ENCODE measurements at places on chromosomes 7 and 10. TPM values are rescaled to one million over a fixed set of nuclear protein-coding genes. Genes with fewer than 3 reads are reported as not detected.
A peak's percentile ranks its signal among the peaks of the same experiment; 100 is the strongest.

DNA sequence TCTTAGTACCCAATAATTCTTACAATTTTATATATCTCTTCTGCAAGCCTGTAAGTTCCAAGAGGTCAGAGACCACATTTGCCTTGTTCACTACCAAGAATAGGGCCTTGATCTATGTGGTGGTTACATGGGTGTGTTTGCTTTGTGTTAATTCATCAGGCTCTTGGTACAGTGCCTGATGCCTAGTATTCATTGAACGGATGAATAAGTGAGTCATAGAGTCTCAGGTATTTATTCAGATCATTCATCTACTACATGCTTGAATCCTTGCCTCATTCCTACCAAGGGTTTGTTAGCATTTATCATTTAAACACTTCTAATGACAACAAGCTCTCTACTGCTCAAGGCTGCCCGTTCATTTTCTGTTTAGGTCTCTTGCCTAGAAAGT is 11.3 kb upstream of the SGPL1 start:
- no peak for DNase-seq

- no peak for DNase-seq
These were observed 17.2 kb upstream of the PSMG3 start for GRCh38 chr7:1586827-1587705.

DNA sequence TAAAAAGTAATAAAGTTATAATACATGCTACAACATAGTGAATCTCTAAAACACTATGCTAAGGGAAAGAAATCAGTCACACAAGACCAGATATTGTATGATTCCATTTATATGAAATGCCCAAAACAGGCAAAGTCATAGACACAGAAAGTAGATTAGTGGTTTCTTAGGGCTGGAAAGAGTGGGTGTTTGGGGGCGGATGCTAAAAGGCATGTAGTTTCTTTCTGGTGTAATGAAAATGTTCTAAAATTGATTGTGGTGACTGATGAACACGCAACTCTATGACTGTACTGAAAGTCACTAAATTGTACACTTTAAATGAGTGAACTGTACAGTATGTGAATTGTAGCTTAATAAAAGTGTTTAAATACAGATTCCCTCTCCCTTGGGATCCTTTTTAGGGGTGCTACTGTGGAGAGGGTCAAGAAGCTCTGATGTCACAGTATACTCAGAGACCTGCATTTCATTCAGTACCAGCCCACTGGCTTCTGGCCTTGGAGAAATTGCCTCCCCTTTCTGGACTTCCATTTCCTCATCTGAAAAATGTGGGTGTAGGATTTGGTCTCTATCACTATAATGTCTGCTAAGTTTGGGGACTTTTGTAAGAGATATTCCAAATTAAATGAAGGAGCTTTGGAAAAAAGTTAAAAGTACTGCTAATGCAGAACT is 46.4 kb downstream of the AOAH start:
- no peak for DNase-seq

GRCh38 chr7:129311429-129311828 is 86.6 kb downstream of the AHCYL2 start:
- DNase-seq: no peak

DNA sequence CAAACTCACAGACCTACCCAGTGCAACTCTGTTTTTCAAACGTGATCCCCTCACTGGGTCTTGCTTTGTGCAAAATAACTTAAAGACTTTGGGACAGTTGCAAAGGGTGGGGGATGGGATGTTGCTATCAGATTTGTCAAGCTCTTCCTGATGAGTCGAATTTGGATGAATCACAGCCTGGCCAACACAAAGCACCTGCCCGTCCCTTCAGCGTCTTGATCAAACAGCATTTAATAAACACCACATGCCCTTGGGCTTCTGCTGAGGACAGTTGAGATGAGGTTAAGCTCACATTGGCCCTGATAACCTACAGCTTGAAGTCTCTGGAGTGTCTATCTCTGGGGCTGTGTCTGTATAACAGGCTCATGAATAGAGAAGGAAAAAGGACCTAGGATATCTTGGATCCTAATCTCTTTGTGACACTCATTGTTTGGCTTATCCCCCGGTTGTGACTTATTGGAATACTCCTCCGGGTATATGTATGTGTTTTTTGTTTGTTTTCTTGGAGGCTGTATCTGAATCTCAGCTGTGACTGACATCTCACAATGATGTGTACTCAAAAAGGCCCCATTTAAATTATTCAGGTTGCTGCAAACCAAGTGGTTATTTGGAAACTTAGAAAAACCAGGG is 132.6 kb upstream of the NAMPT start:
- DNase-seq: no peak

The ITPRIP gene
- 6.1 TPM for total RNA-seq

The NKX2-3 gene
- not detected for total RNA-seq

DNA sequence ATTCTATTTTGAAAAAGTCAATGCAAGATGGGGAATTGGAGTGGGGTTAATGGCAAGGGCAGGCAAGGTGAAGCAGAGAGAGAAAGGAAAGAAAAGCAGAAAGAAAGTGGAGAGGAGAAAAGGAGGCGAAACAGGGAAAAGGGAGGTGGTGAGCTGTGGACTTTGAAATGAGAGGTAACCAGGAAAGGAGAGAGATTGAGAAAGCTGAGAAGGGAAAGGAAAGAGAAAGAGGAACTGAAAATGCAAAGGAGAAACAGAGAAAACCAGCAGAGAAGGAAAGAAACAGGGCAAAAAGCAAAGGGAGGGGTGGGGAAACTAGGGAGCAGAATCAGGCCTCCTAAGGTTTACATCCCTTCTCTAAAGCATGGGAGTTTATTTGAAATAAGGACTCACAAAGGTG is 72.5 kb upstream of the TPK1 start:
- DNase-seq: no peak

GRCh38 chr7:151630851-151631569 is 111.3 kb upstream of the RHEB start:
- DNase-seq: no peak

GRCh38 chr10:132464256-132465192 is 67.5 kb downstream of the PWWP2B start:
- no peak for DNase-seq

The SORCS1 gene
- 13.6 TPM for total RNA-seq

- no peak for DNase-seq
These were observed 738.3 kb downstream of the AUTS2 start for GRCh38 chr7:70336536-70336935.

DNA sequence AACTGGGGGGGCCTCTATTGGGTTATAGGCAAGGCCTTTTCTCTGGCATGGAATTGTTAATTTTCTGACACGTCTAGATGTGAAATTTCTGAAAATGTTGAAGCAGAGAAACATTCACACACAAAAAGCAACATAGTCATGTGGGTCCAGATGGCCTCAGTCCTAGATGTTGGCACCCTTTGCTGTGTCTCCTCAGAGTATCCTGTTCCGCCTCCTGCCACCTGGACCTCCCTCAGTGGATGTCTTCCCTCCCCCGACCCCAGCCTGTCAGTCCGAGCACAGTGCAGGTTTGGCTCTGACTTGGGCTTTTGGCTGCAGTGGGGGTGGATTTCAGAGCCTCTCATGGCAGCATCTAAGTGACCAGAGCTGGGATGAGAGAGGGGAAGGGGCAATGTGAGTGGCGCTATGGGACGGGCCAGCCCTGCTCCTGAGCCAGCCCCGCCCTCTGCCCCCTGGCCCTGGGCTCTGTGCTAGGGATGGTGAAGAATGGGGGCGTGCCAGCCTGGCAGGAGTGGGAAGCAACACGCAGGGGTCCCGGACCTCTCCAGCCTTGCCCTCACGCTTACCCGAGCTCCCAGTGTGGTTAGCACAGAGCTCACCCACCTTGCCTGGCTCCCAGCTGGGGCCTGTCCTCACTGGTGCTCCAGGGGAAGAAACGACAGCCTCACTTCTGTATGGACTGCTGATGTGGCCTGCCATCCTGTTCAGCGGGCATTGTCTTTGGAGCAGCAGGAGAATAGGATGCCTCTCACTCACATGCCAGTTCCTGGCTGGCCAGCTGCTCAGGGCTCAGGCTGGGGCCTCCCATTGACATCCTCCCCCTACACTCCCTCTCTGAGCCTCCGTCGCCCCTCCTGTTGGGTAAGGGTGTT is 6.2 kb downstream of the ATP6V0E2 start:
- no peak for DNase-seq

DNA sequence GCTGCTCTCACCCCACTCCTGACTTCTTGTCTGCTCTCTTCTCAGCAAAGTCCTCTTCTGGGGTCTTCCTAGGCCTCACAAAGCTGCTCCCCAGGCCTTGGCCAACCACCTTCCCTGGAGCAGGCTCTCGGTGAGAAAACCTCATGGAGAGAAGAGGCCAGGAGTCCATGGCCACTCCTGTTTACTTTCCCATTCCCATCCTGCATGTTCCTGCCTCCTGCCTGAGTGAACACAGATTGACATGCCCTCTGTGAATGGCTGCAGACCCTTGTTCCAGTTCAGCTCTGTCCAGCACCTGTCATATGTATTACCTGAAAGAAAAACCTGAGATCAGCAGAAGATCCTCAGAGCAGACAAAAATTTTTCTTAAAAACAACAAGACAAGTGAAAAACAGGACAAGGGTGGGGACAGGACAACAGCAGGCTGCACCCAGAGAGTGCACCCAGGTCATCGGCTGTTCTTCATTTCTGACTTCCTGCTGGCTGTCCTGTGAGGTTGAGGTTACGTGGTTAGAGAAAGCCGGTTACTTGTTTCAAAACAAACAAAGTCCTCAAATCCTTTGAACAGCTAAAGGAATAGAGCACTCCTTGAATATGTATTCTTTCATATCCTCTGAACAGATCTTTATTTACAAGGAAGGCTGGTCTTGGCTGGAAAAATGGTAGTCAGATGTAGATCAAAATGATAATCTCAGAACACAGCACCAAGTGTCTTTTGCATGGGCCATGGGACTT is 34.0 kb upstream of the DLD start:
- DNase-seq: no peak

- DNase-seq: no peak
These were observed 333.6 kb downstream of the ADARB2 start for GRCh38 chr10:1403508-1404322.

The PRSS37 gene
- not detected for total RNA-seq

The MYOZ1 gene
- 0.31 TPM for total RNA-seq

- no peak for DNase-seq
These were observed 1.2 kb downstream of the NT5C3A start for GRCh38 chr7:33061282-33061937.

The AEBP1 gene
- 52.2 TPM for total RNA-seq

The SDK1 gene
- total RNA-seq: 39.6 TPM

GRCh38 chr7:14505906-14506305 is 396.6 kb downstream of the DGKB start:
- DNase-seq: no peak

DNA sequence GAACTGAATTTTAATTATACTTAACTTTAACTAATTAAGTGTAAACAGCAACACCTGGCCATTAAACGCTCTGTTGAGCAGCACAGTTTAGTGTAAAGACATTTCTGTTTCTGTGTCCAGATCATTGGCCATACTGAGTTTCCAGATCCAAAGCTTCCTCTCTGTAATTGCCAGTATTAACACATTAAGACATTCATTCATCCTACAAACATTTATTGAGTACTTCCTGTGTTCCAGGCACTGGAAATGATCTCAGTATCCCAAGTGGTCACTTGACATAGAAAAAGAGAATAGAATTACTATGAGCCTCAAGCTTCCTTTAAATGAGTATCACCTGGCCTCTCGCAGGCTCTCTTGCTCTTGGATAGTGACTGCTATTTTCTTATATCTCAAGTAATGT is 618.1 kb downstream of the SORCS3 start:
- no peak for DNase-seq

DNA sequence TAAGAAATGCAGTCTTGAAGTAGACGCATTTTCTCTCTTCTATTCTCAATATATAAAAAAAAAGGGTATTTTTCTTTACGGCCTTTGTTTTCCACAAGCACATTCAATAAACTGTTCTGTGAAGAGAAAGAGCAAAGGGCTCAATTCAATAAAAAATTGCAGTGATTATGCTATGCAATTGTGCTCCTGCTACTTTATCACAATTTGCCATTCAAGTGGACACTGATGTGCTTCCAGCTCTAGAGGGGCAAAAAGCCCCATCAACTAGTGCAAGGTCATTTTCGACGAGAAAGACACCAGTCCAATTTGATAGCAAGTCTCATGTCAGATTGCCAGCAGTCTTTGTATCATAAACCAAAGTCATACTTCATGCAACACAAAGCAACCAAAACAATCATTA is 82.6 kb upstream of the THSD7A start:
- no peak for DNase-seq

GRCh38 chr10:130357226-130357625 is 221.0 kb downstream of the GLRX3 start:
- no peak for DNase-seq

DNA sequence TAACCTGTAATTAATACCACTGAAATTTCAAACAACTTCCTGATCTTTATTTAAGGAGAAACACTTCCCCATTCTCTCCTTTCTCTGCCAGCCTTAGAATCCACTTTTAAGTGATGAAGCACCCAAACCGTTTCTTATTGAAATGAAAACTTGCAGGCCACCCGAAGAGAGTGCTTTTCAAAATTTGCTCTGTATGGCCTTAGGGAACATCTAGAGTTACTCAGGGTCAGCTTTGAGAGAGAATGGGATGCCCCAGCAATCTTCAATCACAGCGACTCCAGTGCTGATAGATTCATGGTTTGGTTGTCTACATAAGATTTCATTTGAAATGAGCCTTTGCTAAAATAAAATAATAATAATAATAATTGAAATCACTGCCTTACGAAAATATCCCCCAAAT is 323.1 kb downstream of the PCLO start:
- DNase-seq: no peak

The UNC5B gene
- total RNA-seq: 3.7 TPM

GRCh38 chr7:27939893-27940292 is 199.9 kb downstream of the TAX1BP1 start:
- no peak for DNase-seq

- peak; percentile 80 for DNase-seq
These were observed at the start of gene NSUN6 for GRCh38 chr10:18651324-18652007. NSUN6 (minus strand) TSS chr10:18651587; CDS start chr10:18651203, 384 bp downstream.

GRCh38 chr7:26794541-26794940 is 69.8 kb downstream of the SKAP2 start:
- DNase-seq: no peak

The GPAM gene
- total RNA-seq: 19.7 TPM

The TRIM4 gene
- total RNA-seq: 14.2 TPM

The ADCY1 gene
- total RNA-seq: 11.3 TPM

The GPR15LG gene
- not detected for total RNA-seq

The FAM53B gene
- 36.8 TPM for total RNA-seq

- DNase-seq: no peak
These were observed 2.3 kb upstream of the HOXA13 start for GRCh38 chr7:27202018-27202861.

The ADRA2A gene
- total RNA-seq: 13.1 TPM

- no peak for DNase-seq
These were observed 322.7 kb downstream of the CRPPA start for GRCh38 chr7:16098585-16099179.

Measured in progenitor cell of endocrine pancreas (in vitro differentiated cells).